T-helper 22 cell (primary cell): ENCODE measurements at places on chromosomes 6 and 20.

DNA sequence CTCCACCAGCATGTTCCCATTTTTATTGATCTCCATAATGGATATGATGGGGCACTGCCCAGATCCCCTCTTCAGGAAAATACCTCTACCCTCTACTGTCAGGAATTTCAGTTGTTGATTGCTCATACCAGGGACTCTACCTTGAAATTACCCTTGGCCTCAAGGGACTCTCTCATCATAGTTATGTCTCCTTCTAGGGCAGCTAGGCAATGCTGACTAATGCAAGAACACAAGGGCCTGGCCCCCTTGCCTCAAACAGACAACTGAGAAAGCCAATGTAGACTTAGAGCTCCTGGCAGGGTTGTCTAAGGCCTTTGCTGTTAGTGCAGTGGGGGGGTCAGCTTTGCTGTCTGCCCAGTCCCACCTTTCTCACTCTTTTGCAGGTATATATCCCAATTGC is 493.1 kb downstream of the BTBD3 start:
- DNase-seq, result no peak

DNA sequence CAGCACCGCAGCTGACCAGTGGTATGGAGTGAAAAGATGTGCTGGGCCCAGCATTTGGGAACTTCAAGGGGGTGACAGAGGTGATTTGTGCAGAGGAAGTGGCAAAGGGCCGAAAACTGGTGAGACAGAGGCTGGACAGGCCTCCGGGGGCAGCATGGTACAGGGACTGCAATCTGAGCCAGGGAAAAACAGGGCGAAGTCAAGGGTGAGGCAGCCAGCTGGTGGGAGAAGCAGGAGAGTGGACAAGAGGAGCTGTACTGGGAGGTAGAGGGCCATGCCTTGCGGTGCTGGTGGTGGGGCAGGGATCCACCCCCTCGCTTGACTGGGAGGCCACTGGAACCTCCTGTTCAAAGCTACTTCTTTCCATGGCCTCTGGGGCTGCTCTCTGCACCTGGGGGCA is 7.3 kb upstream of the GFRA4 start:
- no peak for DNase-seq

DNA sequence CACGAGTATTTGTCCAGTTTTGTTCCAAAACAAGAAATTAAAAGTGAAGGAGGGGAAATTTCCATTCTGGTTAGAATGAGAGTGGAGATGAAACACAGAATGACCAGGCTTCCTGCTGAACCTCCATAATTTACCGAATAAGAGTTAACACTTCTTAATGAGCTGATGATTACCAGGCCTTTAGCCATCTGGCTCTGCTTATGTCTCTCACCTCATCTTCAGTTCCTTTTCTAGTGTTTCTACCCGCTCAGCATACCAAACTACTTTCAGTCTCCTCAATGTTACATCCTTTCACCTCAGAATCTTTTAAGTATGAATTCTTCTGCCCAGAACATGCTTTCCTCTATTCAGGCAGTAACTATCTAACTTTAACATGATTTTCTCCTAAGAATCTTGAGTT is 209.0 kb upstream of the RSPO3 start:
- no peak for DNase-seq

DNA sequence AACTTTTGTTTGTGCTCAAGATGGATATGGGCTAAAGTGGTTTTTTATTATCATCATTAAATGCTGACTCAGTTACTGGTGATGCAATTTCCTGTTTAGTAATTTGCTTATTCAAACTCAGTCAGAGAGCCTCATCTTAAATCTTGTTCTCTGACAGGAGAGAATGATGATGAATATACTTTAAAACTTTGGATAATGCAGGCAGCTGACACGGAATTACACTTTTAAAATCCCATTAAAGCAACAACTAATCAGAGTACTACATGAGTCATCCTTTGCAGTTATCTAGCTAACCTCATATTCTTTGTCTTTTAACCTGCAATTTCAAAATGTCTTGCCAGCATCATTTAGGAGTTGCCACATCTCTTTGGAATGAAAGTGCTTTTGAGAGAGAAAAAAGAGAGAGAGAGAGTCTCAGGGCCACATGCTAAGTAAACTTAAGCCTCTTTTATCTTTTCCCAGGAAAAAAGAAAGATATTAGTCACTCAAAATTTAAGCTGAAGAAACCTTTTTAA is 9.2 kb upstream of the C6orf141 start:
- DNase-seq, result no peak

DNA sequence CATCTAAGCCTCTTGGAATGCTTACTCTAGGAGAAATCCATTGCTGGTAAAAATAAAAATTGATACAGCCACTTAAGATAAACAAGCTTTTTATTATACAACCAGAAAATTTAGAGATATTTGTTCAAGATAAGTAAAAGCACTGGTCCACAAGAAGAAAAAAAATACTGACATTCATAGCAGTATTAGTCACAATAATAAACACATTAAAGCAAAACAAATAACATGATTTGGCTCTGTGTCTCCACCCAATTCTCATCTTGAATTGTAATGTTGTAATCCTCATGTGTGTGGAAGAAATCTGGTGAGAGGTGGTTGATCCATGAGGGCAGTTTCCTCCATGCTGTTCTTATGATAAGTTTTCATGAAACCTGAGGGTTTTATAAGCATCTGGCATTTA is 1093.5 kb upstream of the ADGRB3 start:
- DNase-seq, result no peak

DNA sequence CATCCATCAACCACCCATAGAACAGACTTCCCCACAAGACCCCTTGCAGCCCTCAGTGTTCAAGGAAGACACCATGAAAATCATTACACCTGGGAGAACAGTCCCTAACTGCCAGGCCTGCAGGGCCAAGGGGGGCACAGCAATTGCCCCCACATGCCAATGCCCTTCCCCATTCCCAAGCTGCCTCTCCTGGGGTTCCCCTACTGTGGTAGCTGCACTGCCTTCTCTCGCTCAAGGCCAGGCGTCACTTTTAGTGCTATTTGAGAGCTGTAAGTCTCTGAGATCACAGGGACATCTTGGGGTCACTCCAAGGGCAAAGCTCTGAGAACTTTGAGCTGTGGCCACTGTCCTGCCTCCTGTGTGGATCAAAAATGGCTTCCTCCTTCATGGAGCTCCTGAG is 6.0 kb upstream of the ACSS1 start:
- DNase-seq, result no peak

GRCh38 chr6:111716325-111716724 is 110.6 kb upstream of the TRAF3IP2 start:
- no peak for DNase-seq

GRCh38 chr6:150075034-150075421 is 6.1 kb upstream of the ULBP3 start:
- no peak for DNase-seq

DNA sequence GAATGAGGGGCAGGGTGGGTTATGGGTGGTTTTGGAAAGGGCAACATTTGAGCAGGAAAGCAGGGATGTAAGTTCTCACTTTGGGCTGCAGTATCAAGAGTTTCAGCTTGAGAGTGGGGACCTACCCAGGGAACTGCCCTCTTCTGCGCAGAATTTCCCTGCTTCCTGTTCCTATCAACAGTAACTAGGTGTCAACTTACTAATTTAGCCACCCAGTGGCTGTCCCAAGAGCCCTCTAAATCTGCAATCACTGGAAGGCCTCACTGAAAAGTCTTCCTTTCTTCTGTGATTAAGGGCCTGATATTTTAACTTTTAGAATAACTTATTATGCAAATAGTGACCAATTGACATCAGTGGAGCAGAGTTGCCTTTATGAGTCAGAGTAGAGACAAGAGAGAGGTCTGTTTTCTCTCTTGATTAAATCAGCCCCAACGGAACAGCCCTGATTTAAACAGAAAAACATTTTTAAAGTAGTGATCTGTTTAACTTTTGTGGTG is 118.2 kb upstream of the RIPOR2 start:
- DNase-seq, result no peak

GRCh38 chr20:33312583-33312982 is 29.6 kb downstream of the BPIFB1 start:
- DNase-seq, result no peak

DNA sequence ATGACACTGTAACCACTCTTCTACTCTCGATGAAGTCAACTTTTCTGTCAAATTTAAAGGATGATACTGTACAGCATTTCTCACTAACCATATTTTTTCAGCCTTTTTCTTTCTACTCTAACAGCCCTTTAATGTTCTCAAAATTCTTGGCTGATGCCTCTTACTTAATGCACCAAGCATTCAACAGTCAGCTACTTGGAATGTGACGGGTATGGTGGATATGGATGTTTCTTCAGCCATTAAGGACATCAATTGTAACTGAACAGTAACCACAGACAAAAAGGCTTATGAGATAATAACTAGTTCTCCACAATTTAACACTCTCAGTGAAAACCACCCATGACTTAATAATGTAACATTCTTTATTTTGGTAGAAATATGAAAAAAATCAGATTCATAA is 467.2 kb upstream of the ZNF337 start:
- DNase-seq, result no peak

- DNase-seq, result no peak
These were observed 234.3 kb downstream of the UTRN start for GRCh38 chr6:144519426-144519825.

GRCh38 chr20:34017610-34018009 is 23.9 kb downstream of the RALY start:
- no peak for DNase-seq

GRCh38 chr20:24669701-24670100 is 200.3 kb downstream of the SYNDIG1 start:
- no peak for DNase-seq

GRCh38 chr6:1651362-1651761 is 41.6 kb downstream of the FOXC1 start:
- no peak for DNase-seq

DNA sequence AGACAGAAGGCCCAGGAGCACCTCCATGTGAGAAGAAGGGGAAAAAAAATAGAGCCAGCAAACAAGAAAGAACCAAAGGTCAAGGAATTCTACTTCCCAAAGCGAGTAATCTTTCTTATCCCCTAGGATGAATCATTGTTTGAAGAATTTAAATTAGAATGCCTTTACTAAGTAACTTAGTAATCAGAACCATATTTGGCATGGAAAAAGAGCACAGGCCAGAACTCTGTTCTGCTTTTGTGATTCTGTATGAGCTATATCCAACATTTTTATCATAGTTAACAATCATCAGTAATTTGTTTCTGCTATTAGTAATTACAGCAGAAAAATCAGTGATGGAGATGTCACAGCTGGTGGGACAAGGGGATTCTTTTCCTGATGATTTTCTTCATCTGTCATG is 228.8 kb upstream of the FAM83B start:
- no peak for DNase-seq

DNA sequence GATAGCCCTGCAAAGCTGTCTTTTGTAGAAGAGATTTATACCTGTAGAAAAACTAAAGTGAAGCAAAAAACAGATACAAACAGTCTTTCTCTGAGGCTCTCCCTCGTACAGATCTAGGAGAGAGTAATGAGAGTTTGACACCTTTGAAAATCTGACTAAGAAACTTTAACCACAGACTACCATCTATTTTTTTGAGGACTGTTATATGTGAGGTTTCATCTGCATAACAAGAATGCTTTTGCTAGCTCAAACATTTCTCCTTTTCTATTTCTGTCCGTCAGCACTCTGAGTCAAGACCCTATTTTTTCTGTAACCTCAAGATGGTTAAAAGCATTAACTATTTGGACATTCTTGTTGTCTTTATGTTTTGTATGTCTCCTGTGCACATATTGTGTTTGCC is 193.0 kb downstream of the BTBD3 start:
- no peak for DNase-seq

- DNase-seq, result no peak
These were observed 187.0 kb downstream of the DTNBP1 start for GRCh38 chr6:15475872-15476271.

GRCh38 chr6:166306378-166307081 is 1.7 kb downstream of the PRR18 start:
- DNase-seq, result no peak

GRCh38 chr6:1765160-1765903 is 155.6 kb downstream of the FOXC1 start:
- no peak for DNase-seq

- DNase-seq, result no peak
These were observed 8.7 kb upstream of the TRIM39 start for GRCh38 chr6:30317913-30318589.

DNA sequence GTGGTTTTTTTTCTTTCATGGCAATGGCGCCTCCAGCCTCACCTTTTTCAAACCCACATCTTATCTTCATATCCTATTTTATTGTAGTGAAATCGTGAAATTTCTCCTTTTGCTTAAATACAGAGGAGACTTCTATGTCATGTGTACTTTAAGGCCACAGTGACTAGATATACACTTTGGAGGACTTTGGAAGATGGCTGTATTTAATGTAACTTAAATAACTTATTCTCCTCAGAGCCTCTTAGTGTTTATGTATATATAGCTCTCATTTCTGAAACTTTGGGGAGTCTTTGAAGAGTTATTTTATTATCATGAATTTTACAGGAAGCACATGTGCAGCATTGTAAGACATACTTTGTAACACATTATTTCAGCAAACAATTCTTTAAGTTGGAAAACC is 968 bp downstream of the LAMA2 start:
- DNase-seq, result no peak

GRCh38 chr6:25768566-25768965 is 14.0 kb downstream of the SLC17A4 start:
- DNase-seq, result no peak
